ENCODE measurements at places on chromosomes 3 and 15.

DNA sequence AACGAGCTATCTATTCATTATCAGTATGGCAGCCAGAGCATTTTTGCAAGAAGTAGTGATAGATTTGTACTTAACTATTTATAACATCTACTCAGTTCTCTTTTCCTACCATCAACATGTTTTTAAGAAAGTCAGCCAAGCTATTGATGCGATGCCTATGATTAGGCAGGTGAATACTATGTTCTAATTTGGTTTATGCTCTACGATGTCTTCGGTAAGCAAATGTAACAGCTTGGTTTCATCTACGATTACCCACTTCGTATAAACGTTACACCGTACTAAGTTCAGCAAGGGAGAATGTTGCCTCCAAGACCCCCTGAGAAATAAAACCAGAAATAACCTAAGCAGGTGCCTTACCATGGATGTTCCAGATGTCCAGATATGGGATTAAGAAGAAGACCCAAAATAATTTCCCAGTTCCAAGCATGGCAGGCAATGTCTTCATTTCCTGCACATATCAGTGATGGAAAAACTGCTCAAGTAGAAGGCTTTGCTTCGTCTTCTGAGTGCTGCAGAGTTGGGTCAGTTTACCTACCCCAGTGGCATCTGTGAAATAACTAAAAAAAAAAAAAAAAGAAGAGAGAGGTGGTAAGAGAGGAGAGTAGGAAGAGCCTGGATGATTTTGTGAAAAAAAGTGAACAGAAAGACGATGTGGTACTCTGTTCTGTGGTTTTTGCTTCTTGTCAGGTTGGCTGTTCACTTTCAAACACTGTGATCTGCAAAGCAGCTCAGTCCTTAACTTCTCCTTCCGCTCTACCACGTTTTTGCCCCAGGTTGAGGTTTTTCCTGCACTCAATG lies at the start of gene BTLA:
TSS of gene BTLA (minus strand) at position 559 of the 798 bp plus-strand sequence. CDS start at position 445, 114 bp downstream.
- no peak for DNase-seq

- no peak for DNase-seq
Observed at GRCh38 chr3:126777366-126777765, 73.3 kb downstream of the CHCHD6 start.

DNA sequence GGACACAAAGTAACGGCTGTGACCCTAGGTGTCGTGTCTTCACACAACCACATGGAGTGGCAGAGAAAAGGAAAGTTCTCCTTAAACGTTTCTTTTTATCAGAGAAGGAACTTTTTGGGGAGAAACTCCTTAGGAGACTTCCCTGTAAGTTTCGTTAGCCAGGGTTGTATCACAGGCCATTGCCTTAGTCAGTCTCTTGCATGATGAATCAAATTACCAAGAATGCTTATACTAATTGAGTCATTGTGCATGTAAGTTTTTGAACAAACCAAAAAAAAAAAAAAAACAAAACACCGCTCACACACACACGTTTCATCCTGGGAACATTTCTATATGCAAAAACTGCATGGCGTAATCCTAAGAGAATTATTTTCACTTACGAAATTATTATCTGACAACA lies 150.4 kb upstream of the SATB1 start:
- no peak for DNase-seq

DNA sequence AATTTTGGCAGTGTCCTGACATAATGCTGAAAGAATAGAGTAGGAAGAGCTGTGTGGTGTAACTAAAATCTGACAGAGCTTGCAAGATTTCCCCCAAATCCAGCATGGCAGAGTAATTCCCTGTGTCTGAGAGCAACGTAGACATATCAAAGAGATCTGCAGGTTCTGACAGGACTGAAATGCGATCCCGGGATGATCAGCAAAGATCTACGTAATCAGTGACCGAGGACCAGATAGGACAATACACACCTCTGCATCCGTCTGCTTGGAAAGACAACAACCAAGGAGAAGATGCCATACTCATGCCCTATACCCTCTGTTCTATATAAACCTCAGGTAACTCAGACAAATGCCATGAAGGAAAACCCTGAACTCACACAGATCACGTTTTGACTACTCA lies 26.6 kb upstream of the SYNPR start:
- no peak for DNase-seq

GRCh38 chr3:73094951-73095350 lies 33.5 kb downstream of the EBLN2 start:
- no peak for DNase-seq

DNA sequence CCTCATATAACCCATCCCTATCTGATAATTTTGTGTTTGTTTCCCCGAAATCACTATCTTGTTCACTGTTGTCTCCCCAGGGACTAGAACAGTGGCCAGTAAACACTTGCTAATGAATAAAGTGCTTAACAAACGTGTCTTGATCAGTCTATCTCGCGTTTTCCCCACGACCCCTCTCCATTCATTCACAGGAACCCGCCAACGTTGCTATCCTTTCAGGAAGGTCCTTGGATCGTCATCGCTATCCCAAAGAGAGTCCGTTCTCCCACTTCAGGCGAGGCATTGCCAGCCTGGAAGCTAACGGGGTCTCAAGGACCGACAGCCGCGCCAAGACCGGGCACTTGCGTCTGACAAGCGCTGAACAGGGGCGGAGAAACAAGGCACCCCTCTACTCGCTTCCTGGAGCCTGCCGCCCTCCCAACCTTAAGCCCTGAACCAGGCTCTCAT lies 344 bp downstream of the LINS1 start:
- no peak for DNase-seq

DNA sequence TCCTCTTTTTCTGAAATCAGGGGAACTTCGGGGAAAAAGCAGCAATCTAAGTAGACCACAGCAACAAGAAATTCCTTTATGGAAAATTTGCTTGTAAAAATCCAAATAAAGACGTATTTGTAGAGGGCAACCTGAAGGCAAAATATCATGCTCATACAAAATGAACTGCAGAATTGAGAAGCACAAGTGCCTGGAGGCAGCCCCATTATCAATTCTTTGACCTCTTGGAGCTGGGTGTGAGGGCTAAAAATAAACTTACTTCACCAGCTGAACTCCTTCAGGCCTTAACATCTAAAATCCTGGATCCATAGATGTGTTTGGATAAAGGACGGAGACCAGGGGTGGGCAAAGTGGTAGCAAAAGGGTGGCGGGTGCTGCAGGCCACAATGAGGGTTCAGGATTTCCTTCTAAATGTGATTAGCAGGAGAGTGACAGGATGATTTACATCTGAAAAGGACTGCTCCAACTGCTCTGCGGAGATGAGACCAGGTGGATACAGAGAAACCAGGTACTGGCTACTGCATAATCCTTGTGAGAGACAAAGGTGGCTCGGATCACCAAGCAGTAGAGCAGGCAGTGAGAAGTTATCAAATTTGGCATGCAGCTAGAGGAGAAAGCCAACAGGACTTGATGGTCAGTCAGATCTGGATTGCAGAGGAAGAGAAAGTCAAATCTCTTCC lies 81.7 kb upstream of the TJP1 start:
- no peak for DNase-seq

GRCh38 chr3:49222002-49222401 lies 50.6 kb downstream of the KLHDC8B start:
- DNase-seq, result peak; percentile 59

DNA sequence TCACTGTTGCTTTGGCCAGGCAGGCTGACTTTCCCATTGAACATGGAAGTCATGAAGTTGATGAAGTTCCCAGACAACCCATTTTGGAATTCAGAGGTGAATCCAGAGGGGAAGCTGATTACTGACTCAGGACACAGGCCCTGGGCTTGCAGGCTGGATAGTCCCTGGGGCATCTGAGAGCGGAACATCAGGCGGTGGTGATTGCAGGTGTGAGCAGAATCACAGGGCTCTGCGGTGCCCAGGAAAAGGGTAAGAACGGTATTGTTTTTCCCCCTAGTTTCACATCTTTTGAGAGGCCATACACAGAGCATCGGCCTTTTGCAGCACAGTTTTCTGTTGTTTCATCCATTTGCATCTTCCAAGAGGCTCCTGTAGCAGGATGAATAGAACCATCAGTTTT lies 104.7 kb downstream of the CHSY1 start:
- no peak for DNase-seq

GRCh38 chr3:111106993-111107661 lies 35.5 kb downstream of the NECTIN3 start:
- no peak for DNase-seq

GRCh38 chr15:80028937-80029336 lies 30.5 kb upstream of the ZFAND6 start:
- no peak for DNase-seq

- DNase-seq, result no peak
Observed at GRCh38 chr15:67100124-67100791, 34.9 kb downstream of the SMAD3 start.

DNA sequence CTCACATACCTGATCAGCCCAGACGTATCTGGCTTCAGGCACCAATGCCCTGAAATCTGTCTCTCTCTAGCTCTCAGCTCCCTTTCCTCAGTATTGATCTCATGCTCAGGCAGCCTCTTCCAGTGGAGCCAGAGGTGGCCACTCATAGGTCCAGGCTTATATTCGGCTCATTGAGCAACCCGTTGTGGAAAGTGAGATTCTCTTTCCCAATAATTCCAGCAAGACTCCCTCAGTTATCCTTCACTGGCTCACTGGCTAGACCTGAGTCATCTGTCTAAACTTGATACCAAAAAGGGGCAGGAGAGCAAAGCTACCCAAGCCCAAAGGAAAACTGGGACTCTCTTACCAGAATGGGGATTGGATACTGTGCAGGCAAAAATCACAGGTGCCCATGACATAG lies 33.4 kb upstream of the FRMD4B start:
- DNase-seq, result no peak

DNA sequence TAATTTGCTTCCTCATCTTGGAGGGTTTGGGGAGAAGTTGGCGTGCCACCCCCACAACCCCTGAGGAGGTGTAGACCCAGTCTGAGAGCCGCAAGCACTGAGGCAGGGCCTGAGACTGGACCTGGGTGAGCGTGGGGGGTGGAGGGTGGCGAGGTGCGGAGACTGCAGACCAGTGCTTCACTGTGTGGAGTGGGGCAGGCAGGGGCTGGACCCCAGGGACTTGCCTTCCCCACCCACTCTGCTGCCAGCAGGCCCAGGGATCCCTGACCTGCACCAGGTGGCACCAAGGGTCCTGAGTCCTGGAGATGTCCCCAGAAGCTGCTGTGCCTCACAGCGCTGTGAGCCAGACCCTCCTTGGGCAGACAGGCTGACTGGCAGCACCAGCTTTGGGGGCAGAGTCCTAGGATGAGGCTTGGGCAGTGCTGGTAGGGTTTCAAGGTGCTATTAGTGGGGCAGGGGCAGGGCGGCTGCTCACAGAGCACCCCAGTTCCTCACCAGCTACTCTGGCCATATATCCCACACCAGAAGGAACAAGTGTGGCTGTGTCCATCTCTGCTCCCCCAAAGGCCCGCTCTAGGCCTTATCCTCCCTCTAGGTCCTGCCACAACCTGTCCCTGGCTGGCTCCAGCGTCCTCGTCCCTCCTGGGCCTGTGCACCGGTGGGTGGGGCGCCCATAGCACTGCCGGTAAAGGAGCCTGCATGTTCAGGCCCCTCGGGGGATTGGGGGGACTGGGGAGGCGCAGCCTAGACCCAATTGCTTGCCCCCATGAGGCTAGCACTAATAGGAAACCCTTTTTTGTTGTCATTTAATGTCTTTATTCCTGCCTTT lies 11.8 kb downstream of the ZBTB47 start:
- DNase-seq, result no peak

- no peak for DNase-seq
Observed at GRCh38 chr3:157793745-157794144, 290.5 kb upstream of the VEPH1 start.

DNA sequence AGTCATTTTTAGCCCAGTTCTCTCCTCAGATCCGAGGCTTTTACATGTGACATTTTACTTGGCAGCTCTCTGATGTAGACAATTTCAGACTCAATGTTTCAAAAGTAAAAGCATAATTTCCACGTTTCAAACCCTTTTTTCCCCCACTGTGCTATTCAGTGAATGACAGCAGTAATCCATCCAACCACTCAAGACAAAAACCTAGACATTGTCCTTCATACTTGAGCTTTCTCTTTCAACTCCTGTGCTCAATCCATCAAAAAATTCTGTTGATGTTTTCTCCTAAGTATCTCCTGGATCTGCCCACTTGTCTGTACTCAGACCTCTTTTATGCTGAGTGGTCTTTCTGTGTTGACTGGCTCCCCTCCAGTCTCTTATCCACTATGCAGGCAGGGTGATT lies 214.7 kb downstream of the CHL1 start:
- DNase-seq, result no peak

GRCh38 chr15:55824857-55825613 lies 82.1 kb upstream of the PRTG start:
- DNase-seq, result no peak

DNA sequence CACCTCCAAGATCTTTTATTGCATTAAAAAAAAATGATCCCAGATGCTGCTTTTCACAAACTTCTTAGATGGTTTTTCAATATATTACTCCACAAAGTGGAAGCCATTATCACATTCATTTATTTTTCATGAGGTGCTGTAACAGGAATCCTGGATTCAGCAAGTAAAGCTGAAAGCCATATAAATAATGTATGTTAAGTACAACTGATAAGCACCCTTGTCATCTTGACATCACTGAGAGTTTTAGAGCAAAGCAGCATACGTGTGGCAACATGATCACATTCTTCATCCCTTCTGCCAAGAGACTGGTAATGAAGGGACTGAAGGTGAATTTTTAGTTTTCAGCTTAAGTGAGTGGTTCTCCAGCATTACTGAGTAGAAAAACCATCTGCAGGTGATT lies 44.9 kb upstream of the LRRFIP2 start:
- DNase-seq, result no peak

- DNase-seq, result no peak
Observed at GRCh38 chr3:28218071-28218916, 23.1 kb upstream of the CMC1 start.

- no peak for DNase-seq
Observed at GRCh38 chr3:102536456-102536855, 101.6 kb downstream of the ZPLD1 start.

GRCh38 chr3:169146179-169146665 lies 517.3 kb downstream of the MECOM start:
- no peak for DNase-seq

DNA sequence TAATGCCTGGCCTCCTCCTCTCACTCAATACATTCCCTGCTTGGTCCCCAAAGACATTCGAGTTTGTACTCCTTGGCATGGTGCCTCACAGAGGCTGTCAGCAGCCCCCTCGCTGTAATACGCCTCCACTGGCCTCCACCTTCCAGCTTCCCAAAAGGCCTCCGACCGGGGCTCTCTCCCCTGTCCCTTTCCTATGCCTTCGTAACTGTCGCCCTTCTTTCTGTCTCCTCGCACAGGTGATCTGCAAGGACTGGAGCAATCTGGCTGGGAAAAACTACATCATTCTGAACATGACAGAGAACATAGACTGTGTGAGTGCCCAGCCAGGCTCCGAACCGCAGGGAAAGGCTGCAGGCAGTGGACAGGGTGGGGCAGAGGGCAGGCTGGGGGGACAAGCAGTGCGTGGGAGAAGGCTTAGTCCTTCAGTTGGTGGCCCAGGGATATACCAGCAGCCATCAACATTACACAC lies 10.7 kb upstream of the ABTB1 start:
- DNase-seq, result no peak

Measured in epithelial cell of prostate (primary cell).